T-cell (primary cell): ENCODE measurements at places on chromosomes 12 and 14. TPM values are rescaled to one million over a fixed set of nuclear protein-coding genes. Genes with fewer than 3 reads are reported as not detected.

The RNASE8 gene
- not detected for total RNA-seq

GRCh38 chr14:68283378-68284123 lies 464.0 kb downstream of the RAD51B start:
- H3K27me3 ChIP-seq = no peaks in the 10 kb centered on the region
- H3K4me1 ChIP-seq = peaks cover 55% of the 10 kb centered on the region
- H3K27ac ChIP-seq = peak overlapping the region; percentile 92
- peak; percentile 78 for DNase-seq
- no peaks in the 10 kb centered on the region for H3K36me3 ChIP-seq

DNA sequence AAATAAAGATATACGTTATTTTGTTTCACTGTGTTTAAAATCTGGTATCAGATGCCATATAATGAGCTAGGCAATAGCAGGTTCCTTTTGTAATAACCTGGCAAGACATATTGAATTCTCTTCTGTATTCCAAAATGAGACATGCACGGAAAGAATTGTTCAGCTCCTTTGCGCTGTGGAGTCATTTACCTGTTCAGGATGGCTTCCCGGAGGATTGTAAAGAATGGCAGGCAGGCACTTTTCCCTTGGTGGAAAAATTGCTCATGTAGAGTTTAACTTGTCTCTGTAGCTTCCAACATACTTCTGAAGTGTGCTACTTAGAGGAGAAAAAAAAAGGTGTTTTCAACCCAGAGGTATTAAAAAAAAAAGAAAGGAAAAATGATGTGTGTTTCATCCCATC lies 805.2 kb downstream of the GALC start:
- no peaks in the 10 kb centered on the region for H3K36me3 ChIP-seq
- no peak overlapping the region for H3K4me3 ChIP-seq
- H3K27ac ChIP-seq = no peak overlapping the region
- no peak for DNase-seq
- no peaks in the 10 kb centered on the region for H3K27me3 ChIP-seq

GRCh38 chr12:95621725-95622124 lies 70.4 kb upstream of the USP44 start:
- H3K4me3 ChIP-seq = no peak overlapping the region
- peaks cover 10% of the 10 kb centered on the region for H3K27me3 ChIP-seq
- DNase-seq = no peak
- no peak overlapping the region for H3K27ac ChIP-seq

GRCh38 chr12:121829250-121829918 lies 25.6 kb downstream of the SETD1B start:
- DNase-seq = no peak
- H3K36me3 ChIP-seq = peaks cover 17% of the 10 kb centered on the region
- no peak overlapping the region for H3K27ac ChIP-seq
- H3K27me3 ChIP-seq = no peaks in the 10 kb centered on the region
- no peaks in the 10 kb centered on the region for H3K4me1 ChIP-seq
- H3K4me3 ChIP-seq = no peak overlapping the region

DNA sequence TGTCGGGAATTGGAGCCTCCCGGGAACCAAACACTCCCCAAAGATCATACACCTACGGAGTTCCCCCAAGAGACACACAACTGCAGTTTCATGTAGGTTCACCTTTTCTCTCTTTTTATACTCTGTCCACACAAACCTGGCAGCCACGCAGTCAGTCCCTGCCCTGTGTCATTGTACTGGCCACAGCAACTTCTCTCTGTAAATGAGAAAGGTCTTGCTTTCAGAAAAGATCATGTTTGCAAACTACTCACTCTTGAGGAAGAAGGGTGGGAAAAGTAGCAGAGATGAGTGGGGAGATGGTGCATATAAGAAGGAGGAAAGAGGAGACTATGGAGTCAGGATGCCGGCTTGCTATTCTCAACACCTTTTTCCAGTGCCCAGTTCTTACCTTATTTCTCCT lies 10.4 kb downstream of the ANG start:
- H3K4me3 ChIP-seq = no peak overlapping the region
- H3K27ac ChIP-seq = no peak overlapping the region
- H3K36me3 ChIP-seq = no peaks in the 10 kb centered on the region
- no peak for DNase-seq

GRCh38 chr14:93960774-93961438 lies 15.5 kb downstream of the ASB2 start:
- H3K4me1 ChIP-seq = peaks cover 33% of the 10 kb centered on the region
- H3K4me3 ChIP-seq = no peak overlapping the region
- DNase-seq = no peak
- H3K27ac ChIP-seq = peak overlapping the region; percentile 93
- no peaks in the 10 kb centered on the region for H3K36me3 ChIP-seq

The BHLHE41 gene
- 1.7 TPM for total RNA-seq

DNA sequence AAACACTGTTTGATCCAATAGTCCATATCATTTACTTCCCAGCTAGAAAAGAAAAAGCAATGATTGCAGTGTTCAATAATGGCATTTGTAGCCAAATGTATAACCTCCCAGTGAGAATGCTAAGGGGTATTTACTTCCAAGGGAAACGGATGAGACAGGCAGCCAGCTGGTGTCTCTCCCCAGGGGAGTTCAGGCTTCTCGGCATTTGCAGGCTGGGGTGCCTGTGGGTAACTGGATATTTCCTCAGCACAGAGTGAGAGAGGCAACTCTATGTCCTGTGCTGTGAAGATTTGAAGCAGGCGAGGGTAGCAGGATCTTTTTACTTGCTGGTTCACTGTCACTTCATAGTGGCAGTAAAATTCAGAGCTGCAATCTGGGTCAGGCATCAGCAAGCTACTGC lies 1455.6 kb upstream of the TMEM132C start:
- no peak overlapping the region for H3K4me3 ChIP-seq
- H3K27ac ChIP-seq = no peak overlapping the region
- H3K27me3 ChIP-seq = no peaks in the 10 kb centered on the region
- no peak for DNase-seq
- H3K36me3 ChIP-seq = no peaks in the 10 kb centered on the region
- H3K4me1 ChIP-seq = no peaks in the 10 kb centered on the region

The SYT1 gene
- total RNA-seq = not detected
